ENCODE measurements at places on chromosomes 11 and 22. TPM values are rescaled to one million over a fixed set of nuclear protein-coding genes. Genes with fewer than 3 reads are reported as not detected.

TRIM6 gene
- 0.55 TPM for total RNA-seq

MACROD1 gene
- 113 TPM for total RNA-seq

STARD10 gene
- 42.4 TPM for total RNA-seq

HNRNPUL2 gene
- 39.3 TPM for total RNA-seq

SCN4B gene
- total RNA-seq, result 13.4 TPM
